ENCODE measurements at places on chromosomes 3 and 15.

- peak; percentile 84 for DNase-seq
Observed at GRCh38 chr3:13548696-13549622, at the start of gene FBLN2. Gene FBLN2 (plus strand): TSS chr3:13549125. CDS start chr3:13570356, 21,231 bp downstream.

DNA sequence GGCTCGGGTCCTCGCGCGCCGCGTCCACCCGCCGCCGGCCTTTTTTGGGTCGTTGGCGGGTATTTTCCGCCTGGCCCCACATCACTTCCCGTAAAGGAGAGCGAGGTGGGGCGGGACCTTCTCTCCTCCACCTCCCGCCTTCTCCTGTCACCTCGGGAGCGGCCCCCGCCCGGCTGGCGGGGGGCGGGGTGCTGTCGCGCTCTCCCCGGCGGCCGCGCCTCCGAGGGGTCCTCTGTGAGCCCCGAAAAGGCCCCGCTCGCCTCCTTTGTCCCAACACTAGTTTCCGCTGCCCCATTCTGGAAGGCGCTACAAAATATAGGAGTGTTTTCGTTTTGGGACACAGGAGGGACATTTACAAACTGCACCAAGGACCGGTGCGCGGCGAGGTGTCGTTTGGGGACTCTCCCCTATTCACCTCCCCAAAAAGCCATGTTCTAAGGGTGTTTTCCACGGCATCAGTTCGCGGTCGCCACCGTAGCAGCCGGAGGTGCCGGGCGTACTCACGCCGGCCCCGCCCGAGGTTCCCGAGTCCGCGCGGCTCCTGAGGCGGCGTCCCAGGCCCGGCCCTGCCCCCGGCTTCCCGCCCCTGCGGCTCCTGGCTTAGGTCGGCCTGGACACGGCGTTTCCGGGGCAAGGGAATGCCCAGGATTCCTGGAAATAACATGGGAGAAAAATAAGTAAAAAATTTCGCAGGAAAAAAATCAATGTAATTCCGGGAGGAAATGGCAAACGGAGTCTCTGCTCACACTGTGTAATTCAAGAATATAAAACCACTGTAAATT lies at the start of gene RAB27A:
Gene RAB27A, minus strand, starts transcription at position 68 of the 782 bp plus-strand sequence. CDS start 54,879 bp downstream, outside the sequence.
- peak; percentile 56 for DNase-seq

DNA sequence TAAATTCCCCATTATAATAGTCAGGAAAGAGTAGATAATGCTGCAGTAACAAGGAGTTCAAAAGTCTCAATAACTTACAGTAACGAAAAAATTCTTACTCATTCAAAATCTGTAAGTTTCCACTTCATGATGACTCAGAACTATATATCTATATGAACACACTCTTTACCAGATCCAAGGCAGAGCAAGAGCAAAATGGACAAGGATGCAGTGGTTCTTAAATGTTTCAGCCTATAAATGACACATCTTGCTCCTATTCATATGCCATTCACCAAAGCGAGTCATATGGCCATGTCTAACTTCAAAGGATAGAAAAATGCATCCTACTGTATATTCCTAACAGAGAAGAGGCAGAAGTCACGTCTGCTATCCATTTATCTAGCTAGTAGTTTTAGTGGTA lies 787.7 kb downstream of the NAALADL2 start:
- DNase-seq, result no peak

GRCh38 chr15:69758810-69759790 lies 306.5 kb downstream of the RPLP1 start:
- no peak for DNase-seq

GRCh38 chr15:66021496-66022162 lies 152.3 kb downstream of the RAB11A start:
- no peak for DNase-seq

DNA sequence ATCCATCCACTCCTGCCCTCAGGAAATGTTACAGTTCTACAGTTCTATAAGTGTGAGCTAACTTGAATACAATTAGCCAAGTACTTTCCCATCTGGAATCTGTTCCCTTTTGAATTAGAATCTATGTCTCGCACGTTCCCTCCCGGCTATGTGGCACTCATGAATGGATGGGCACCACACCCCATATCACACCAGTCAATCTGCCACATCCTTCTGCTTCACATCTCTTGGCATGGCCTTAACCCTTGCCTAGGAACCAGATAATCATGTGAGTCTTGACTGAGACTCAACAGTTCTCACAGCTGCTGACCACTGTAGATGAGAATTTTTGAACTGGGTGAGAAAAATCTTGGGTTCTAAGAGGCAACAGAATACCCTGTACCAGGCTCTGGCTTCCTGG lies 180.2 kb downstream of the TNIK start:
- no peak for DNase-seq

GRCh38 chr3:10702961-10703740 lies 112.9 kb upstream of the SLC6A11 start:
- peak; percentile 86 for DNase-seq

DNA sequence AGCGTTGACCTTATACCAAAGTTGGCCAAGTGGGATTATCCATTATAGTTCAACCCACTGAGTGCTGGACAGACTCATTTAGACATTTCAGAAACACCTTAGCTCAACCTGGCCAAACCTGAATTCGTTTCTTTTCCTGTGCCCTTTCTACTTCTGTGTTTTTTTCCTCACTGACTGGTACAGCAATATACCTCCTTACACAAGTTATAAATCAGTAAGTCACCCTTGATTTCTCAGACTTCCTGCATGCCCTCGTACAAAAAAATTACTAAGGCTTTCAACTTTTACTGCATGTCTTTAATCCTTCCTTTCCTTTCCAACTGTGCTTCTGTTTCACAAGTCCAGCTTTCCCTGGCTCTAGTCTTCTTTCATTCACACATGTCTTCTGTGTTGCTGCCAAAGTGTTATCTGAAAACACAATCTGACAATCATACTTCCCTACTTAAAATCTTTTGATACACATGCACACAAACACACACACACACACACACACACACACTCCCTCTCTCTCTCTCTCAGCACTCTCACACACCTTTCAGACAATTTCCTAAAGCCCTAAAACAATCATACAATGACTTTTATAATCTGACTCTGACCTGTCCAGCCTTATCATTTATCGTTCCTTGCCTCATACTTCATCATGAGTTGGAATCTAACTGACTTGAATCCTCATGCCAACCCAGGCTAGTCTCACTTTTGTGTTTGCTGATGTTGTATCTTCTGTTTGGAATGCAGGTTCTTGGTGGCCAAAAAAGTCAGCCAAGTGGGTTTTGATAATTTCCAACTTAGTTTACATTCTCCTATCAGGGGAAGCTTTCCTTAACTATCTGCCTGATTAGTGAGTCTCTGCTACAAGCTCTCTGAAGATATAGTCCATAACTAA lies 436.4 kb downstream of the NAALADL2 start:
- no peak for DNase-seq

- DNase-seq, result no peak
Observed at GRCh38 chr3:187044206-187044605, 95.1 kb downstream of the RPL39L start.

DNA sequence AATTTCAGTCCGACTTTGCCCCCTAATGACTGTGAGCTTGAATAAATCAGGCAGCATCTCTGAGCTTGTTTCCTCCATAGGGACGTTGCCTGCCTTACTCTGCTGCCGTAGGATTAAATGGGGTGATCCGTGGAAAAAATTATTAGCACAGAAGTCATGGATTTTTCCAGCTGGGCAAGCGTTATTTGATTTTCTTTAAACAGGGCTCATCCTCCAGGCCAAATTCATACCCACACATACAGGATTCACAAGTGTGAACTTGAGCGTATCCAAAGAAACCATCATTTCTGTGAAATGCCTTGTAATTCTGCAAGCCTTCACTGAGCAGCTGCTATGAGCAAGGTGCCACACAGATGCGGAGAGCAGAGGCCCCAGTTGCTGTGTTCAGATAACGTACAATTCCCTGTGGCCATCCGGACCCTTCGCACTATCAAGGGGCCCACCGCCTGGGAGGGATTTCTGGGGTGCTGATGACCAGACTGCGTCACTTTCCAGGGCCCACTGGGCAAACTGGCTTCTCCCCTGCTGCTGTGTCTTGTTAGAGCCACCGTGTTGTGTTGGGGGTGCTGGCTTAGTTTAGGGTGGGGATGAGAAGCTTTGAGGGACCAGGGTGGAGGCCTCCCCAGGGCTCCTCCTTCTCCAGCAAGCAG lies 61.4 kb downstream of the MGLL start:
- DNase-seq, result no peak

DNA sequence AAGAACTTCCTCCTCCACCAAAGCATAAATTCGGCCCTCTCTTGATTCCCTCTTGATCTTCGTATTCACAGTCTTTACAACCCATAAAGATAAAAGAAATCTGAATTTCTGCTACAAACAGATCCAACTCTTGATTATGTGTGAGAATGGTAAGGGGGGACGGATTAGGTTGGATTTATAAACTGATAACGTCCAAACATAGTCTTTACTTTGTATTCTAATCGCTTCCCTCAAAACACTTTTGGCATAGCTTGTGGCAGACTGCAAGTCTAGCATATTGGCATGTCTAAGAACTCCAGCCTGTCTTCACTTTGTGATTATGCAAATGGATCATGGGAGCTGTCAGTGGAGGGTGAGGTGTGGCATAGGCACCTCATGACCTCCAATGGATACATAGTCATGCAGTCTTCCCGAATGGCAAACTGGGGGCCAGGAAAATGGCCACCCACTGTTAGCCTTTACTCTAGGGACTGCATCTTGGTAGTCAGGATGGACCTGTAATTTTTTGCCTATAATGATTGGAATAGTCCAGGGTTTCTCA lies 24.3 kb upstream of the GPR171 start:
- DNase-seq, result no peak

GRCh38 chr3:13451301-13451673 lies 28.8 kb upstream of the HDAC11 start:
- no peak for DNase-seq

DNA sequence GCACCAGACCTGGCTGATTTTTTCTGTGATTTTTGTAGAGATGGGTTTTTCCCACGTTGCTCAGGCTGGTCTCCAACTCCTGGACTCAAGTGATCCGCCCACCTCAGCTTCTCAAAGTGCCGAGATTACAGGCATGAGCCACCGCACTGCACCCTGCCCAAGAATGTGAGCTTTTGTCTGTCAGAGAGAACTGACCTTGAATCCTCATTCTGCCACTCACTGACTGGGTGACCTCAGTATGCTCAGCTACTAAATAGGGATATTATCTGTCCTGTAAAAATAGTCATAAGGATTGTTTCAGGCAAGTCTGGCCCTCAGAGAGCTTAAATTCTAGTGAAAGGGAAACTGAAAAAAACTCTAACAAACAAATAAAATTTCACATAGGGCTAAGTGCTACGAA lies 2.1 kb upstream of the RFT1 start:
- no peak for DNase-seq

DNA sequence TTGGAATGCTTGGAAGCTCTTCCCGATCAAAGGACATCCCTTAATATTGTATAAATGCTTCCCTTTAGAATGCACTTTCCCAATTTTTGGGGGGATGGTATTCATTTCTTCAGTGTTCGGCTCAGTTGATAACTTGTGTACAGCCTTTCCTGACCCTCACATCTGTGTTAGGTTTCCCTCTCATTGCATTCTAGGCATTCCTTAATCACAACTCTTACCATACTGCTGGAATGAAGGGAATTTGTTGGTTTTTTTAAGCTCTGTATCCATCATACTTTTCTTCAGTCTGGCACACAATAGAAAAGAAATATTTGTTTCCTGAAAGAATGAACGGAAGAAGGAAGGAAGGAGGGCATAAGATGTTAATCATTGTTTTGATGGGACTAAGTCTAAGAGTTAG lies 119.5 kb downstream of the CHST2 start:
- DNase-seq, result no peak

- DNase-seq, result peak; percentile 63
Observed at GRCh38 chr3:138051947-138052802, 42.2 kb downstream of the CLDN18 start.

DNA sequence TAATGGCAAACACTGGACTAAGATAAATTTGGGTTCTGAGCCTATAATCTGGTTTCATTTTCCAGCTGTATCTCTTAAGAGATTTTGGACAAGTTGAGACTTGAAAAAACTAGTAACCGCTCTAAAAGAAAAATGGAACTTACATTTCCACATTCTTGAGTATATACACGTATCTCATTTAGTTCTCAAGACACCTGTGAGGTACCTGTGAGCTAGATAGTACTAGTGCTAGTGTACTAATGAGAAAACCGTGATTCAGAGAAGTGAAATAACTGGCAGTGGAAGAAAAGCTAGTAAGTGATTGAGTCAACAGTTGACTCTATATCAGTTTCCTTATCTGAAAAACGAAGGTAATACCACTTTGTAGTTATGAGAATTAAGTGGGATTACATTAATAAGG lies 62.2 kb upstream of the PAQR5 start:
- DNase-seq, result no peak

GRCh38 chr15:23118208-23118607 lies 18.4 kb downstream of the GOLGA6L1 start:
- DNase-seq, result no peak
